ENCODE measurements at places on chromosomes 7 and 10. TPM values are rescaled to one million over a fixed set of nuclear protein-coding genes. Genes with fewer than 3 reads are reported as not detected.
A peak's percentile ranks its signal among the peaks of the same experiment; 100 is the strongest.

The RAPGEF5 gene
- total RNA-seq = 0.27 TPM

The NRP1 gene
- total RNA-seq = under 0.01 TPM

The ELN gene
- total RNA-seq = 27.5 TPM

The DRGX gene
- not detected for total RNA-seq

The SEMA3E gene
- total RNA-seq = not detected

DNA sequence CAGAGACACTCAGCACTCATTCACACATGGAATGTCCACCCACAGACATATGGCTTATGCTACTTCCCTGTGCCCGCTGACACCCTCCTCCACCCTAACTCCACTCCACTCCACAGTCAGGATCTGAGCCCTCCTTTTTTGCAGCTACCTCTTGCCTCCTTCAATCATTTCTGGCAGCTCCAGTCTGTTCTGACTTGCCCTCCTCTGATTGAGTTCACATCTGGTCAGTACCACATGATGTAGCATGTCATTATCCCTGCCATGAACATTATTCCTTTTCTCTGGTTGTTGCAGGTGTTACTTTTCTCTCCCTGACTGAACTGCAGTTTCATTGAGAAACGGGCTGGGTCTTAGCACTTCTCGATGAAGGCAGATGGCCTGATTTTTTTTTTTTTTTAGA lies 130.1 kb upstream of the EGR2 start:
- DNase-seq = no peak

GRCh38 chr10:103244666-103245271 lies 918 bp upstream of the RPEL1 start:
- peak; percentile 87 for DNase-seq

GRCh38 chr7:15829691-15830090 lies 143.2 kb upstream of the MEOX2 start:
- DNase-seq = no peak

DNA sequence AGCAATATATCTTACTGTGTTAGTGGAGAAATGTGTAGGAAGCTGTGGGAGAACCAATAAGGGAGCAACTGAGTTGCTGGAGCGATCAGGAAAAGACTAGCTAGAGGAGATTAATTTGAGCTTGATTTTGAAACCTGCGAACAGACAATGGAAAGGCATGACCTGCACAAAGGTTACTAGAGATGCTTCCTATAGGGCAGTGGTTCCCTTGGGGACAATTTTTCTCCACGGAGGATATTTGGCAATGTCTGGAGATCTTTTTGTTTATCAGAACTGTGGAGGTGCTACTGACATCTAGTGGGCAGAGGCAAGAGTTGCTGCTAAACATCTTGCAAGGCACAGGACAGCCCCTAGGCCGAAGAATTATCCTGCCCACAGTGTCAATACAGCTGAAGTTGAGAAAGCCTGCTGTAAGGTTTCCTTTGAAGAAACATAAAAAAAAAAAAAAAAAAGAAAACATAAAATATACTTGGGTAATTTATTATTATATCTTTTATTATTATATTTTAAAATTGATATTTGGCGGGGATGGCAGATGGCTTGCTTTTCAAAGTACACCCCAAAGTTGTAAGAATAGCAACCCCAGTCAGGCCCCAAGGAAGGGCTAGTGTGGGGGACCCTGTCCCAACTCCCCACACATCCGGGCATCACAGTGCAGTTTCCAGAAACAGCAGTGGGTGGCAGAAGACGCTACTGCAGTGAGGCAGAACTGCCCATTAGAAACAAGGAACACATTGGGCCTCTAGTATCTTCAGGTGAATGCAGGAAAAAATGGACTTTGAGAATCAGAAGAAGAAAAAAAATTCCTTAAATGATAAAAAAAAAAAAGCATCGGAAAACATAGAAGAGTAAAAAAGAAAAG lies 481.6 kb downstream of the SH2D4B start:
- peak; percentile 77 for DNase-seq

- DNase-seq = no peak
Measured at GRCh38 chr10:12823328-12823727, 178.2 kb downstream of the CCDC3 start.

DNA sequence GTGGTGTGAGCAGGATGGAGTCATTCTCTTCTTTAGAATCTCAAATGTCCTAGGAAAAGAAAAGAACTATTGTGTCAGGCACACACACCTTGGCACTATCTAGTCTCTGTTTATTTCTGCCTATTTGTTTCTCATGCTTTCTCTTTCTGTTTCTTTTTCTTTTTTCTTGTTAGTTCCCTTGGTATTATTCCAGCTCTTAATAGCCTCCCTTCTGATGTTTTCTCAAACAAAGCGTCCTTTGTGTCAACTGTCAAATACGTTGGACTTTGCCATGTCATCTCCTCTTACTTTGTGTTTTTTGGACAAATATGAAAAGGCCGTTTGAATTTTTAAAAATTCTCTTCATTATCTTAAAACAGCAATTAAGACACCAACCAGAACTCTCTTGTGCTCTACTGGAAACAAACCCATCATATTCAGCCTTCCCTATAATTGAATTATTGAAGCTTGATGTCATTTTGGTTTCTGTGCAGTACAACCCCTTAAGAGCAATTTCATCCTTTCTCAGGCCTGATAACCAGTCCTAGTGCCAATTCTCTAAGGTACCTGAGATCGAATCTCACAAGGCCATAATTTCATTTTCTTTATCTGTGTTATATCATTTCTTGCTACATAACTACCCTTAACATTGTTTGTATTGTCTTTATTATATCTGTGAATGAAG lies 497.8 kb upstream of the NRP1 start:
- DNase-seq = no peak

DNA sequence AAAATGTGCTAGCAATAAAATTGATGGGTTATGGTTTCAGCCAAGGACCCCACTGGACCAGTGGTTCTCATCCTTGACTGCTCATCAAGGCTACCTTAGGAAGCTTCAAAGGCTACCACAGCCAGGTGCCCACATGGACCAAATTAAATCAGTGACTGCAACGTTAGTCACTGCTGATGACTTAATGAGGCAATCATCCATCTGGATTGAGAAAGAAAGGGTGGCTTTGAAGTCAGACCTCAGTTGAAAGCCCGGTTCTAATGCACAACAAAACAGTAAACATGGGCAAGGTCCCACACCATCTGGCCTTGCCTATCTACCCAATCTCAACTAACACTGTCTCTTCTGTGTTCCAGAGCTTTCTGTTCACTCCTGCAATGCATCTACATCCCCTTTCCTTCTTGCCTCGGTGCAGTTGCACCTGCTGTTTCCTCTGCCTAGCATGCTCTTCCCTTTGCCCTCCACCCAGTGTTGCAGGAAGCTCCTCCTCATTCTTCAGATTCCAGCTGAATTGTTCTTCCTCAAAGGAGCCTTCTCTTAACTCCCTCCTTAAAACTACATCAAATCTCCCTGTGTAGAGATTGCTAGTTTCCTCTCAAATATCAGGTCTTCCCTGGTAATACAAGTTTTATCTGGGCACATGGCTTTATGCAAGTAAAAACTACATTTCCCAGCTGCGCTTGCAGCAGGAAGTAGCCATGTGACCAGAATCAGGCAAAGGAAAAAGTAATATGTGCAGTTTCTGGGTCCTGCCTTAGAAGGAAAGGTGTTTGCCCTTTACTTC lies 10.3 kb upstream of the KCNK18 start:
- no peak for DNase-seq

GRCh38 chr7:32316839-32317238 lies 173.3 kb downstream of the LSM5 start:
- no peak for DNase-seq

DNA sequence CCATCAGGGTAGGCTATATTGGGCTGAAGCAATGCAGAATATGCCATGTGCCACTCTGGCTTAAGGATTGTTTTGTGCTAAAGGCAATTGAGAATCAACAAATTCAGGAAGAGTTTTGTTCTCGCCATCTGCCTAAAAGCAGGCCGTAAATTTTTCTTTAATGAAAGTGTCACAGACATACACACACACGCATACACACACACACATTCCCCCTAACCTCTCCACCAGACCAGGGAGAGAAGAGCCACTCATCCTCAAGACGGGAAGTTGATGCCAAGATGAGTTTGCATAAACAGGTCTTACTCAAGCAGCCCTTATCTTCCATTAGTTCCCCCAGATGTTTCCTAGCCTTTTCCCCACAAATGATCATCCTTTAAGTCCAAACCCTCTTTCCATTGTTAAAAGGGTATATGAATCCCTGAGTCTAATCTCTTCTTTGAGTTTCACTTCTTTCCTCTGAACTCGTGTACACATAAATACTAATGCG lies 59.6 kb upstream of the TRIM24 start:
- DNase-seq = peak; percentile 68

DNA sequence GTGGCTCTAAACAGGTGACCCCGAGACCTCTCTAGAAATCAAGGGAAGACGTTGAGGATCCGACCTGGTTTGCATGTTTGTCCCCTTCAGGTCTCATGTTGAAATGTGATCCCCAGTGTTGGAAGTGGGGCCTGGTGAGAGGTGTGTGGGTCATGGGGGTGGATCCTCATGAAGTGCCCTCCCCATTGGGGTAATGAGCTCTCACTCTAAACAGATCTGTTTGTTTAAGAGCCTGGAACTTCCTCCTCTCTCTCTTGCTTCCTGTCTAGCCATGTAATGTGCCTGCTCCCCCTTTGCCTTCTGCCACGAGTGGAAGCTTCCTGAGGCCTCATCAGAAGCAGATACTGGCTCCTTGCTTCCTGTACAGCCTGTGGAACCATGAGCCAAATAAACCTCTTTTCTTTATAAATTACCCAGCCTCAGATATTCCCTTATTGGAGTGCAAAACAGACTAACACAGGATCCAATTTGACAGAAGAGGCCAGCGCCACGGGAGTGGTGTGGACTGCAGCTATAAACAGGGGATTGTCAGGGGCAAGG lies 10.8 kb upstream of the POLM start:
- no peak for DNase-seq

DNA sequence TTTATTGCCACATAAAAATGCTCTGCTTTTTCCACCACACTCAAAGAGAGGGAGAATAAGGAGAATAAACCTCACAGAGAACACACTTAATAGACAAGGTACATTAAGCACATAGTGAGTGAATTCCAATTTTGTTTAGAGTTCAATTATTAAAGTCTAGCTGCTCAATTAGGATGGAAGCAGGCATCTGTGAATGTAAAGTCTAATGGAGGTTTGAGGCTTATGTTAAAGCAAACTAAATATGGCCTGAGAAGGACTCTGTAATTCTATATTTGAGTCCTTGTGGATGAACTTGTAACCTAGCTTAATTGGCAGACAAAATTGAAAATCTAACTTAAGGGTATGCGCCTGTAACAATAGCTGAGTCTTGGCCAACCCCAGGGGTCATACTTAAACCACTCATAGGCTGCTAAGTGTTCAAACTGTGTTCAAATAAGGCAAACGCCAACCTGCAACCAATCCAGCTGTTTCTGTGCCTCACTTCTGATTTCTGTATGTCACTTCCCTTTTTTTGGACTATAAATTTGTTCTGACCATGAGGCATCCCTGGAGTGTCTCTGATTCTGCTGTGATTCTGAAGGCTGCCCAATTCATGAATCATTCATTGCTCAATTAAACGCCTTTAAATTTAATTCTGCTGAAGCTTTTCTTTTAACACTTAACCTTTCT lies 31.3 kb upstream of the NME8 start:
- DNase-seq = no peak

GRCh38 chr10:112230325-112230988 lies 46.9 kb upstream of the GPAM start:
- DNase-seq = no peak

DNA sequence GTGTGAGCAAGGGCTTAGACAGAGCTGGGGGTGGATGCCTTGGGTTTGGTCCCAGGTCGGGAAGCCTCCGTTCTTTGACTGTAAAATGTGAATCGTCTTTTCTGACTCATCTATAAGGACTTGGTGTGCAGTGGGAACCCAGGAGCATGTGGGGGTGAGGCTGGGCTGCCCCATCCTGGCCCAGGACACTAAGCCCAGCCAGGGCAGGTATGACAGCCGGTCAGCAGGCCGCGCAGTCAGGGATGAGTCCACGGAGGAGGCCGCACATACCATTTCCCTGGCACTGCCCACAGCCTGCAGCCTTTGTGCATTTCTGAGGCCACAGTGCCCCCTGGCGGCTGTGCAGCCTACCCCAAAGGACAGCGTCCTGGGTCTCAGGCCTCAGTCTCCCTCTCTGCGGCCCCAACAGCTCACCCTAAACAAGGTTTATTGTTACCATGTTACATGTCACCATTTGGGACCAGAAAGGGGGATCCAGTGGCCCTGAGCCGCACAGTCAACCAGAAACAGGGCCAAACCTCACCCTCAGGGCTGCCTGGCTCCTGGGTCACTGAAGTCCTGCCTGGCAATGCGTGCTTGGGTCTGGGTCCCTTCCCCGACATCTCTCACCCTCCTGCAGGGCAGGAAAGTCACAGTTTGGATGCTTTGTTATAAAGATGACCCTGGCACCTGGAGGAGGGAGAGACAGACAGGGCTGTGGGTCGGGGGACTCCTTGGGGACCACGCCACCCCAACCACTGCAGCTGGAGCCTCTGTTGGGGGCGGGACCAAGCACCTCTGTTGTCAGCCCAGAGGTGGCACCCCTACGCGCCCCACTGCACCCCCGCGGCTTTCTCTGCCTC lies 14.4 kb upstream of the SH2B2 start:
- DNase-seq = peak; percentile 49

GRCh38 chr10:78604721-78605120 lies 464.0 kb upstream of the ZMIZ1 start:
- no peak for DNase-seq

DNA sequence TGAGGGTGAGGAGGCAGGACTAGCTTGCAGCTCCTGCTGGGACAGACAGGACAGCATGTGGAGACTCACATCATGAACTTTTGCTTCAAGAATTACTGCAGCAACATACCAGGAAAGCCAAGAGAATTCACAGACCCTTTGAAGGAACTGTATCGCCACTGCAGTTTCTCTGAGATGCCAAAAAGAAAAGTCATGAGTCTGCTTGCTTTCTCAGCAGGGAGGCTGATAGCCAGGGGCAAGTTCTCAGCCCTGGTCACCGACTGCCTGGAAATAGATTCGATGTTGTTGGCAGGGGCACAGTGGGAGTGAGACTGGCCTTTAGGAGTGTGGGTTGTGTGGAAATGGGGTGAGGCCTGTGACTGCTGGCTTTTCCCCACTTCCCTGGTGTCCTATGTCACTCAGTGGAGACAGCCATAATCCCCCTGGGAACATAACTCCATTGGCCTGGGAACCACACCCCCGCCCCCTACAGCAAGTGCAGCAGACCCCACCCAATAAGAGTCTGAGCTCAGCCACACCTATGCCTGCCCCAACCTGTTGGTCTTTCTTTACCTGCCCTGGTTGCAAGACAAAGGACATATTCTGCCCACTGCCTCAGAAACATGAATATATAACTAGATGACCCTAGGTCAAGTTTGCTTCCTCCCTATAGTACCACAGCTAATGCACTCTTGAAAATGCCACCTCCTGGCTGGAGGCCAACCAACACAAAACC lies 1.6 kb upstream of the SAMD9 start:
- DNase-seq = no peak

DNA sequence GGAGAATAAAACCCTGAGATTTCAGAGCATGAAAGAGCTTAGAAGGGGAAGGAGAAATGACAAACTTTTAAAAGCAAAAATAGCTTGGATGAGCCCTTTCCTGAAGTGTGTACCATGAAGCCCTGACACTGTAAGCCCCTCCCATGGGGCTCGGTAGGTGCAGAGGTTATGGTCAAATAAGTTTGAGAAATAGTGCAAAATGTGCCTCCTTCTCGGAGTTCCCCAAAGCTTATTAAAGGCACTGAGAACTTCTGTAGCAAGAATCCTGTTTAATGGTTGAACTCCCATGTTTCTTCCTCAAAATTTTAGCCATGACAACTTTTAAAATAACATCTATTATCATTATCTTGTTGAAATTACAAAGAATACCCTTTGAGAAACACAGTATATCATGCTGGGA lies 10.5 kb upstream of the HYCC1 start:
- no peak for DNase-seq
